Activated naive CD4-positive, alpha-beta T cell treated with anti-CD3 and anti-CD28 coated beads, Interleukin-2, amount 50 U/mL, for 72 hours (primary cell): ENCODE measurements at places on chromosomes 4 and X. TPM values are rescaled to one million over a fixed set of nuclear protein-coding genes. Genes with fewer than 3 reads are reported as not detected.

GRCh38 chr4:151473521-151474097, 64.6 kb downstream of the FHIP1A start:
- DNase-seq = no peak

- no peak for DNase-seq
These were observed 23.2 kb upstream of the RASL11B start for GRCh38 chr4:52838729-52839586.

RPS6KA6 gene
- 0.16 TPM for total RNA-seq

GRCh38 chr4:152206185-152206584, 329.7 kb downstream of the FBXW7 start:
- DNase-seq = no peak

- no peak for DNase-seq
These were observed 2085.4 kb downstream of the ARAP2 start for GRCh38 chr4:34158878-34159277.

- no peak for DNase-seq
These were observed 50.4 kb downstream of the GPC4 start for GRCh38 chrX:133364865-133365264.

DNA sequence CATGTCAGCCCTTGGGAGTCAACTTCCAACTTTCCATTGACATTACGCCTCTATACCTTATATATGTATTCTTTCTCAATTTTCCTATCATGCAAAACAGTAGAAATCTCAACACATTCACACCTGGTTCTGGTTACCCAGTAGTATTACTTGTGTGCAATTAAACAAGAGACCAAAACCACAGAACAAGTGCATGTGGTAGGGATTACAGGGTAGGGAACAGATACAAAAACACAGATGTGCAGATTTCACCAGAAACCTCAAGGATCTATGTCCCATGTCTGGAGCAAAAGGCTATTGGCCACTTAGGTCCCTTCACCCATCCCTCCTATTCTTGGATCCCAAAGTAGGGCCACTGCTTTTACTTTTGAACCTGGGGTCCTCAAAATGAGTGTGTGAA, 143.6 kb upstream of the ZCCHC13 start:
- DNase-seq = no peak
